ENCODE measurements at places on chromosomes 4 and X.

DNA sequence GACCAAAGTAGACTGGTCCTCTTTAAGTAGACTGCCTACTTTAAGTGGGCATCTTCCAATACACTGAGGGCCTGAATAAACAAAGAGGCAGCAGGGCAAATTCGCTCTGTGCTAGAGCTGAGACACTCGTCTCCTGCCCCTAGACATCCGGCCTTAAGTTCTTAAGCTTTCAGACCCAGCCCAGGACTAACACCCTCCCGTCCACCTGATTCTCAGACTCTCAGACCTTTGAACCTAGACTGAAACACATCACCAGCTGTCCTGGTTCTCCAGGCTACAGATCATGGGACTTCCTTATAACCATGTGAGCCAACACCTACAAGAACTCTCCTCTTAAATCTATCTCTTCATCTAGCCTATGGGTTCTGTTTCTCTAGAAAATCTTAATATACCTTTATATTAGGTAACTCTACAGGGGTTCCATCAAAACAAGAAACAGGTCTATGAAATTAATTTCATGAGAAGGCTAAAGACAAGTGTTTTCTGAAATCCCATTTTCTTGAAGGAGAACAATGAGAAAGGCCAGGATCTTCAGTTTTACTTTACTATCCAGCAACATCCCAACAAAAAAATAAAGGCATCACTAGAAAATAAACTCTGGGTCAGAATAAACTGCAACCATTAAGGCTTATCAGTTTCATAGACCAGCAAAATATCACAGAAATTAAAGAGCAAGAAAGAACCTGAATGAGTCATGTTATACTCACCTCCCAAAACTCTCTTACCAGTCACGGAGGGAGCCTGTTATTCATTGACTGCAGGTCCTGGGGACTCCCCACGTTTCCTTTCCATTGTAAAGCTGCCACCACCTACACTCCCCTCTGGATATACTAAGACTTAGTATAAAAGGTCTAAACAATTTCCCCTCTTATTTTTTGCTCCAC lies 14.8 kb downstream of the ADGRA3 start:
- DNase-seq, result no peak

DNA sequence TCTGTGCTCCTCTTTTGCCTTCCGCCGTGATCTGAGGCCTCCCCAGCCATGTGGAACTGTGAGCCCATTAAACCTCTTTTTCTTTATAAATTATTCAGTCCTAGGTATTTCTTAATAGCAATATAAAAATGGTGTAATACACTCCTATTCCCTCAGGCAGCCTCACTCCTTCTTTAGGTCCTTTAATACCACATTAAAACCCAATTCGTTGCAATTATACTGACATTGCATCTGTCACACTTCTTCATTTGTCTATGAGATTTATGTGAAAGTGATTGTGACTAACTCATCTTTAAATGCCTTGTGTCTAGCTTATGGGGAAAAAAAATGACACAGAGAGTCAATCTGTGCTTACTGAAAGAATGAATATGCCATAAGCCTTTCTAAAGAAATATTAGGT lies 1035.2 kb upstream of the SLIT2 start:
- no peak for DNase-seq

DNA sequence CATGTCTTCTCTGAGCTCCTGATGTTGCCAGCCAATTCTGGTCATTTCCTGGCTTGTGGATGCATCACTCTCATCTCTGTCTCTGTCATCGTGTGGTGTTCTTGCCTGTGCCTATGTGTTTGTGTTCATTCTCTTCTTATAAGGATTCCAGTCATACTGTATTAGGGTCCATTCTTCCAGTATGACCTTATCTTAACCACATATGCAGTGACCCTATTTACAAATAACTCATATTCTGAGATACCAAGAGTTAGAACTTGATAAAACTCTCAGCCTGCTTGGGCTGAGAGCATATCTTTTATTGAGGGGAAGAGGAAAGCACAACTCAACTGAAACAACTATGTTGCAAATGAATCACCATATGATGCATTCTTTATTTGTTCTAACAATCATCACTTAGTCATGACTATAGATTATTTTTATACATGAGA lies 189.0 kb upstream of the ANXA10 start:
- DNase-seq, result no peak

GRCh38 chr4:59848457-59848856 lies 1351.7 kb upstream of the ADGRL3 start:
- no peak for DNase-seq

- no peak for DNase-seq
Observed at GRCh38 chr4:157245351-157245750, 24.8 kb downstream of the GRIA2 start.

GRCh38 chr4:80434238-80434637 lies 98.7 kb downstream of the CFAP299 start:
- peak; percentile 21 for DNase-seq

DNA sequence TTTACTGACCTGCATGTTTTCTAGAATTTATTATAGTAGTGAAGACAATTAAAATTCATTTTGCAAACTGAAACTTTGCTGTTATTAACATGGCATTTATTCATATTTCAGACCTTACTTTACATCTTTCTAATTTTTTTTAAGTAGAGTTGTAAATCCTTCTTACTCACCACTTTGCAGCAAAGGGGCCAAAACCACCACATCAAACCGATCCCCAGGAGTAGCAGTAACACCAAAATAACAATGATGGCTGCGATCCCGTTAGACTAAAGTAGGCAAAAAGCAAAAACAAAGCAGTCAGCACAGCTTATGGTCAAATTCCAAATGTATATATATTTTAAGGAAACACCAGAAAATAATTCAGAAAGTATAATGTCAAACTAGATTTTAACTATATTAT lies 64.7 kb downstream of the ANTXR2 start:
- DNase-seq, result peak; percentile 42

GRCh38 chr4:71239365-71239764 lies 99.5 kb upstream of the SLC4A4 start:
- no peak for DNase-seq

DNA sequence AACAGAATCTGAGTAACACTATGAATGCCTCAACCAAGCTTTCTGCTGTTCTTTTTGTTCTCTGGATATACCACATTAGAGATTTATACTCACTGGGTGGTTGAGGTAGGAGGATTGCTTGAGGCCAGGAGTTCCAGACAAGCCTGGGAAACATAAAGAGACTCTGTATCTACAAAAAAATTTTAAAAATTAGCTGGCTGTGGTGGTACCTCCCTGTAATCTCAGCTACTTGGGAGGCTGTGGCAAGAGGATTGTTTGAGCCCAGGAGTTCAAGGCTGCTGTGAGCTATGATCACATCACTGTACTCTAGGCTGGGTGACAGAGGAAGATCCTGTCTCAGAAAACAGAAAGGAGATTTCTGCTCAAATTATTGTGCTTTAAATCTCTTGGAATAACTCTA lies 161.6 kb upstream of the RAPGEF2 start:
- DNase-seq, result no peak

- DNase-seq, result peak; percentile 21
Observed at GRCh38 chr4:2261110-2261852, 628 bp downstream of the MXD4 start.

DNA sequence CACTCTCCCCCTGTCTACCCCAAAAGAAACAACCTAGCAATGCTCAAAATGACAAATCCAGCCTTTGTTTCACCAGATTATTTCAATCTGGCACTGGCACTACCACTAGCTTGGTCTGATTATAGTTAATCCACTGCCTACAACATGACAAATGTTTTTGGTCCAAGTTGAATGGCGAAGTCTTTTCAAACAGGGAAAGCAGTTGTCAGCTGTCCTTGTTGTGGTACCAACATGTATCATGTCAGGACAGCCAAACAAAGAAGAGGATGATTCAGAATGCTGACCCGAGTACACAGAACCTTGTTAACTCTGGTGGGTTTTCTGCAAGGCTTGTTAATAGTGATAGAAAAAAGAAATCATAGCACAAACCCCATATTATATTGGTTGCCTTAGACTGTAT lies 160.8 kb upstream of the ANK2 start:
- no peak for DNase-seq

- no peak for DNase-seq
Observed at GRCh38 chr4:102819588-102820365, 7.6 kb downstream of the UBE2D3 start.

DNA sequence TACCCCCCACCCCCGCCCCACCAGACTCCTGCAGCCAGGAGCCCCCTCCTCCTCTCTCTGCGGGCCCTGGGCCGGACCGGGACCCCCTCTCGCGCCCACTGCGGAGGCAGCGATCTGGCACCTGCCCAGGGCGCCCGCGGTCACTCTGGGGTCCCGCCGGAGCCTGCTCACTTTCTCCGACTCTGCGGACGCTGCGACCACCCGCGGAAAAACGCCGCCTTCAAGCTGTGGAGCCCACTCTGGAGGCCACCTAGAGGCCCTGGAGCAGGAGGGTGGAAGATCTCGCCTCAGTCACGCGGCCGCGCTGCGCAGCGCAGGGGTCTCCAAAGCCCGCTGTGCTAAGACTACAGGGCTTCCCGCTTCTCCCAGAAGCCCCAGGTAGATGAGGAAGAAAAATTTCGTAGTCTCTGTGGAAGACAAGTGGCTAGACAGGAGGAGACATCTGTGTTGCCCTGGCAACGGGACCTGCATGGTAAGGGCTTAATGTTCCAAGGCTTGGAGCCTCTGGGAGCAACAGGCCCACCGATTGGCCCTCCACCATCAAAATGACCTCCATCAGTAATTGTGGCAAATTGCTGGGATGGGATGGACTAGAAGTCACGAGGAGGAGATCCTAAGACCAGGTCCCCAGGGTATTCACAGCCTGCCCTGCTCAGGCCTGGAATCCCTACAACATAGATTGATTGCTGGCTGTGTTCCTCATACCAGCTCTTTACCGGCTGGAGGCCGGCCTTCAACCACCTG lies at the start of gene PNMA6F:
Gene PNMA6F (minus strand): TSS at position 387 of the 744 bp plus-strand sequence. CDS start 1,093 bp downstream, outside the sequence.
- DNase-seq, result no peak

GRCh38 chr4:57719456-57719855 lies 609.3 kb upstream of the IGFBP7 start:
- DNase-seq, result no peak

- DNase-seq, result no peak
Observed at GRCh38 chr4:128159967-128160366, 98.9 kb downstream of the LARP1B start.

GRCh38 chr4:104901438-104901837 lies 245.2 kb upstream of the TET2 start:
- no peak for DNase-seq

GRCh38 chrX:29541038-29541437 lies 674.3 kb upstream of the MAGEB2 start:
- DNase-seq, result no peak

GRCh38 chrX:10062980-10063379 lies 93.8 kb upstream of the CLCN4 start:
- no peak for DNase-seq

DNA sequence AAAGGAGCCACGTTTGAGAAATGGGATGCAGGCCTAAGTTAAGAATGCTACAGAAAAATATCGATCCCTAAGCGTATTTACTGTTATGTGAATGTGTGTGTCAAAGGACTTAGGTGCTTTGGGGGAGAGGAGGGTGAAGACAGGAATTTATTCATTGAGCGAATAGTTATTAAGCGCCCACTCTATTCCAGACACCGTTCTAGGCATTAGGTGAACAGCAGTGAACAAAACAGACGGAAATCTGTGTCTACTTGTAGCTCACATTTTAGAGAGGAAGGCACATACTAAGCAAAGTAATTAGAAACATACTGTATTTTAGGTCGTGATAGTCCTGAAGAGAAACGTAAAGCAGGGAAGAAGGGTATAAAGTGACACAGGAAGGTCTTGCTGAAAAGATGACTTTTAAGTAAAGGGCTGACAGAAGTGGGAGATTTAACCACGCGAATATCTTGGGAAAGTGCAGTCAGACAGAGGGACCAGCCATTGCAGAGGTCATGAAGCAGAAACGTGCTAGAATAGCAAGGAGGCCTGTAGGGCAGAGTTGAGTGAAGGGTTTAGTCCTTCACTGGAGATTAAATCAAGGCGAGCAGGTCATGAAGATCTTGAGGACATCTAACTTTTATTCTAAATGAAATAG lies 541 bp downstream of the AIMP1 start:
- DNase-seq, result no peak

DNA sequence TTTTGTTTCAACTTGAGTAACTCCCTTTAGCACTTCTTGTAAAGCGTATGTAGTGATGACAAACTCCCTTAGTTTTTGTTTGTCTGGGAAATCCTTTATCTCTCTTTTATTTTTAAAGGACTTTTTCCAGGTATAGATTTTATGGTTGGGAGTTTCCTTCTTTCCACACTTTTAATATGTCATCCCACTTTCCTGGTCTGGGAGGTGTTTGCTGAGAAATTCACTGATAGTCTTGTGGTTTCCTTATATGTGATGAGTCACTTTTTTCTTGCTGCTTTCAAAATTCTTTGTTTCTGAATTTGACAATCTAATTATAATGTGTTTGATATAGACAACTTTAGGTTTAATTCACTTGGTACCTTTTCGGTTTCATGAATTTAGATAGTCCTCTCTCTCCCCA lies 353.9 kb downstream of the GPAT3 start:
- no peak for DNase-seq

GRCh38 chr4:142005519-142005918 lies 369.1 kb downstream of the IL15 start:
- no peak for DNase-seq

GRCh38 chr4:18611026-18611425 lies 589.5 kb upstream of the LCORL start:
- no peak for DNase-seq

DNA sequence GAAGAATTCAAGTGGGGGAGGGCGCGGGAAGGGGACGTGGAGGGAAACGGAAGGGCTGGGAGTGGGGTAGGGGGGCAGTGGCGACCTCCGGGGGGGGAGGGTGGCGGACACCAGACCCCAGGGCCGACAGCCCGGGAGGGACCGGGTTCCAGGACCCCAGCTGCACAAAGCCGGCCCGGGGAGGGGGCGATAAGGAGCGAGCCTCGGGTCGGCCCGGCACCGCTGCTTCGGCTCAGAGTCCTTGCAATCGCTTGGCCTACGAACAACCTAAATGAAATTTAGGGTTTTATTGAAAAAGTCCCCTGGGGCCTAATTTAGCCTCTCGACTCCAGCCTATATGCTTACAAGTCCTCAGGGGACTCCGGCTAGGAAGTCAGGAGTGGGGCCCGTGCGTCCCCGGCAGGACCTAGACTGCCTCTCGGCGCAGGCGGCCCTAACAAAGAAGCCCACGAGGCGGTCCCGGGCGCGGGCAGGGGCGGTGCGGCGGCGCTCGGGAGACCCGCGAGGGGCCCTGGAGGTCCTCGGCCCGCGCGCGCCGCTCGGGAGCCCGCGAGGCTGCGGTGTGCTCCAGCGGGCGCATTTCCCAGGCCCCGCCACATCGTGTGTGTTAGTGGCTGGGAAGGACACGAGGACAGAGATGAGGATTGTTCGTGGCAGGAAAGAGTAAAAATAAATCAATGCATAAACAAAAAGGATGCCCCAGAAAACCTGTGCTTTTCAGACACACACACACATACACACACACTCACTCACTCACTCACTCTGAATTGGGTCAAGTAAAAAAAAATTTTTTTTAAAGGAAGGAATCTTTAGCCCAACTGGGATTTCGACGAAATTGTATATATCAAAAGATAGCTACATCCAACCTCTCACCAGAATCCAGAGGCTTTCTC lies 70.0 kb downstream of the MGST2 start:
- DNase-seq, result no peak

GRCh38 chrX:132393992-132394391 lies 94.8 kb downstream of the MBNL3 start:
- no peak for DNase-seq

Data from MV-4-11 (cell line).